ENCODE measurements at places on chromosomes 5 and 9. TPM values are rescaled to one million over a fixed set of nuclear protein-coding genes. Genes with fewer than 3 reads are reported as not detected.

DNA sequence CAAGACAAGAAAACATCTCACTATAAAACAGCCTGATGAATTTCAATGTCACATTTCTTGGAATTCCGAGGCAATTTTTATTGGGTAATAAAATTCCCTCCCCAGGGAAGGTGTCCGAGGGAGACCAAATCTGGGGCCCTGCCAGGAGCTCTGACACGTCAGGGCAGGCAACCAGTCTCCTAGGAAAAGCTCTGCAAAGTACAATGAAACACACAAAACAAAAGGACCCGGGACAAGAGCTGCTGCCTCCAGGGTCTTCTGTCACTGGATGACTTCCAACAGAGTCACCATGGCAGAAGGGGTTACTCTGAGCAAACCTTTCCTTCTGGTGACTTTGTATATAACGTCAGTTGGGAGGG lies 50.8 kb downstream of the SAXO1 start:
- no peaks in the 10 kb centered on the region for H3K27me3 ChIP-seq
- no peak for DNase-seq
- H3K4me1 ChIP-seq, result no peaks in the 10 kb centered on the region
- H3K4me3 ChIP-seq, result no peak overlapping the region

GRCh38 chr5:107088907-107089306 lies 581.8 kb downstream of the EFNA5 start:
- H3K36me3 ChIP-seq, result no peaks in the 10 kb centered on the region
- H3K27me3 ChIP-seq, result no peaks in the 10 kb centered on the region
- no peaks in the 10 kb centered on the region for H3K4me1 ChIP-seq
- no peak for DNase-seq

DNA sequence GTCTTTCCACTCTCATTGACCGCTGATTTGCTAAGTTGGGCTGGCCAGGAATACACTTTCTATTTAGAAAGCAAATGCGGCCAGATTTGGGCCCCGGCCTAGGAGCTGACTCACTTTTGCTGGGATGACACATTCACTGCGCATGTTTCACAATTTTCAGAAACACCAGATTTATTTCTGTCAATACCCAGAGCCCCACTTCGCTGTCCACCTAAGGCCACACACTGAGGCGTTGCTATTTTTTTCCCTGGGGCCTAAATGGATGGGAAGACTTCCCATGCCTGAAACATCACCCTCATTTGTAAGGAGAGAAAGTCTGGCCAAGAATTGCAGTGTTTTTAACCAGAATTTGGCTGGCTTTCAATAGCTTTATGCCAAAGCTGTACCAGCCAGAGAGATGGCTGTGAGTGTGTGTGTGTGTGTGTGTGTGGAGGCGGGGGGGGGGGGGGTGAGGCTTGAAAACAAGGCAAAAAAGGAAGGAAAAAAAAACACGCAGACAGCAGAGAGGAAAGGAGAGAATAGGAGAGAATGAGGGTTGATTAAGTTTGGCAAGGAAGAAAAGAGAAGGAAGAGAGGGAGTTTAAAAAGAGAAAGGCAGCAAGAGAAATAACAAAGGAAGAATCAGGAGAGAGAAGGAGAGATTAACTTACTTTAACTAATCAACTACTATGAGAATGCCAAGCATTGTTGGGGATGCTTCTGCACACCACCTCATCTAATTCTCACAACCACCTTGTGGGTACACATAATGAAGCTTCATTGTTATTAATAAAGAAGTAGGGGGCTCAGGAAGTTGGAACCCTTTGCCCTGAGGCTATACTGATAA lies 261.4 kb upstream of the KLF4 start:
- no peak overlapping the region for H3K27ac ChIP-seq
- peaks cover 24% of the 10 kb centered on the region for H3K4me1 ChIP-seq
- H3K4me3 ChIP-seq, result no peak overlapping the region
- H3K36me3 ChIP-seq, result no peaks in the 10 kb centered on the region

DNA sequence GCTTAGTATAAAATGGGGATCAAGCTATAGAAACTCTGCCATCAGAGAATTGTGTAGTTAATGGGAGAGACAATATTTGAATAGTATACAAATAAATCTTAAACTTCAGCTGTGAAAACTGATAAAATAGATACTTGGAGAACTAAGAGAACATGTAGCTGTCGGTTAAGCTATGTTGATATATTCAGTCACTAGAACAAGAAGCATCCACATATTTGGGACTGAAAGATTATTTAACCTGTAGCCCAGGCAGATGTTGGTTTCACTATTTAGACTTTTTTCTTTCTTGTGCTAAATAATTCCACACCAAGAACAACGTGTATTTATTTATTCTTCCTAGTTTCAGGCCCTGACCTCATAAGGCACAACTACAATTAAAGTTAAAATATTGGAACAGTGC lies 521.0 kb upstream of the CCNG1 start:
- H3K27me3 ChIP-seq, result no peaks in the 10 kb centered on the region
- no peaks in the 10 kb centered on the region for H3K4me1 ChIP-seq
- H3K36me3 ChIP-seq, result no peaks in the 10 kb centered on the region
- no peak for DNase-seq
- H3K27ac ChIP-seq, result no peak overlapping the region
- H3K4me3 ChIP-seq, result no peak overlapping the region

The SLCO4C1 gene
- total RNA-seq, result 9.6 TPM
